Endothelial cell of umbilical vein (primary cell): ENCODE measurements at places on chromosomes 4 and X. TPM values are rescaled to one million over a fixed set of nuclear protein-coding genes. Genes with fewer than 3 reads are reported as not detected.

Gene DDX3X
- 28.7 and 48.5 TPM in 2 replicates for polyA plus RNA-seq

Gene NEUROG2
- polyA plus RNA-seq, result not detected in 2 replicates

Gene AVPR2
- not detected in 2 replicates for polyA plus RNA-seq

GRCh38 chr4:139419388-139419914, 34.5 kb upstream of the RAB33B start:
- peak; percentile 99 for DNase-seq

DNA sequence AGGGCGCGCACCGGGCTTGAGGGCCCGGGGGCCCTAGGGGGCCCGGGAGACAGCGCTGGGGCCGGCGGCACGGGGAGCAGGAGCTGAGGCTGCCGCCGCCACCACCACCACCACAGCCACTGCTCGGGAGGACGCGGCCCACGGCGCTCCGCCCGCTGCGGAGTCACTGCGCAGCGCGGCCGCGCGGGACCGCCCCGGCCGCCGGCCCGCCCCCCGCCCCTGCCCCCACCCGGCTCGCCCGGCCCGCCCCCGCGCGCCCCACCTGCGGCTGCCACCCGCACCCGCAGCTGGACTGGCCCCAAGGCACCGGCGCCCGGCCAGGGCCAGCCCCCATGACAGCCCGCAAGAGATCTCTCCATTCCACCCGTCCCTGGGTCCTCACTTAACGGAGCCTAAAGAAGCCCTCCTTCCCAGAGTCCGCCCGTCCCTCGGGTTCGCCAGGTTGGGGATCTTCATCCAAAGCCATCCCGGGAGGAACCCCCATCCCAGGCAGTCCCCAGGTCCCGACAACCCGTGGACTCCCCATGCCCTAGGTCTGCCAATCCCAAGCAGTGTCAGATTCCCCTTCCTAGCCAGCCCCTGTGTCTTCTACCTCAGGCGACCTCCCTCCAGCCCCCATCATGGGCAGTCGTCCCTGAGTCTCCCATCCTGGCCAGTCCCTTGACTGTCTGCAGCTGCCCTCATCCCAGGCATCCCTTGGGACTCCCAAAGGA, 40.0 kb upstream of the IQSEC2 start:
- DNase-seq, result no peak

DNA sequence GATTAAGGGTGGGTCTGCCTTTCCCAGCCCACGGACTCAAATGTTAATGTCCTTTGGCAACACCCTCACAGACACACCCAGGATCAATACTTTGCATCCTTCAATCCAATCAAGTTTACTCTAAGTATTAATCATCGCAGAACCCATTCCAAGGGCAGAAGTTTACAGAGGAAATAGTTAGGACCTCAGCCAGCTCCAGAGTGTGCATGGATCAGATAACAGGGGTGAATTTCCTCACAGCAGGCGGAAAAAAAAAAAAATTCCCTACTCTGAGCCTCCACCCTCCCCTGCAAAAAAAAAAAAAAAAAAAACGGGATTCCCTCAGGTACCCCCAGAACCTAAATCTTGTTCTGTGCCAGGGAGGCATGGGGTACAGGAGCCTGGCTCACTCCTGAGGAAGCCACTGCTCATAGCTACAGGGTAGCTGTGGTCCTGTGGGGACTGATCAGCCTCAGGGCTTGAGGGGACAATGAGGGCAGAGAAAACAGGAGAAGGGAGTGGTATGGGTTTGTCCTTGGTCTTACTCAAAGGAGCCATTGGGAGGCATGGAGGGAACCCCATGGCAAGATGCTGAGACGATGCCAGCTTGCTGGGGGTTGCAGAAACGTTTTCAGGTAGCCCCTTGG, 113.0 kb downstream of the DHRSX start:
- peak; percentile 75 for DNase-seq

GRCh38 chr4:44927399-44928380, 201.3 kb upstream of the GNPDA2 start:
- DNase-seq, result peak; percentile 2

DNA sequence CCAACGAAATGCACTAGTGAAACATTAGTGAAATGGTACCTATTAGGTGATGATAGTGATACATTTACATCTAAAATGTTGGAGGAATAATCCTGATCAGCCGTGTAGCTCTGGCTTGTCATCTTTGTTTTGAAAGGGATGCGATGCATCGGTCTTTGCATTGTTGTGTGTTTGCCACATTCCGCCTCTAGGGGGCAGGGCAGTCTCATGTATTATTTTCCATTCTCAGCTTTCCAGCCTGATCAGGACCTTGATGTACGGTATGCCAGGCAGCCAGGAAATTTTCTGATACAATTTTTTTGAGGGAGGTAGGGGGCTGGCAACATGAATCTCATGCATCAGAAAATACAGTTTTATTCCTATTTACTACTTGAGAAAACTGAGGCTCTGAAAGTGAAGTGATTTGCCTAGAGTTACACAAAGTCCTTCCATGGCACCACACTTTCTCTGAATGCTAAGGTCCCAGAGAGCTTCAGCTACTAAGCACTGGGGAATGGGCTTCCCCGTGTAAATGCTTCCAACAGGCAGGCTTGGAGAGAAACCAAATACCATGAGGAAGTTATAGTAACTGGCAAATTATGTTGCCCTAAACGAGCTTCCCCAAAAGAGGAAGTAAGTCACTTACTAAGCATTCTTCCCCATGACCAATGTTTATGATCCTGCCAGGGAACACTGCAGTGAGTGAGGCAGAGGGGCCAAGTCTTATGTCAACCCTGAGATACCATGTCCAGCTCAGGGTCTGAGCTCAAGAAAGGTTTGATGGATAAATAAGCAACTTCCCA, 31.8 kb upstream of the IQSEC2 start:
- peak; percentile 56 for DNase-seq

GRCh38 chr4:3870567-3870962, 104.4 kb downstream of the ADRA2C start:
- no peak for DNase-seq

GRCh38 chr4:174110180-174110579, 173.3 kb downstream of the FBXO8 start:
- no peak for DNase-seq

DNA sequence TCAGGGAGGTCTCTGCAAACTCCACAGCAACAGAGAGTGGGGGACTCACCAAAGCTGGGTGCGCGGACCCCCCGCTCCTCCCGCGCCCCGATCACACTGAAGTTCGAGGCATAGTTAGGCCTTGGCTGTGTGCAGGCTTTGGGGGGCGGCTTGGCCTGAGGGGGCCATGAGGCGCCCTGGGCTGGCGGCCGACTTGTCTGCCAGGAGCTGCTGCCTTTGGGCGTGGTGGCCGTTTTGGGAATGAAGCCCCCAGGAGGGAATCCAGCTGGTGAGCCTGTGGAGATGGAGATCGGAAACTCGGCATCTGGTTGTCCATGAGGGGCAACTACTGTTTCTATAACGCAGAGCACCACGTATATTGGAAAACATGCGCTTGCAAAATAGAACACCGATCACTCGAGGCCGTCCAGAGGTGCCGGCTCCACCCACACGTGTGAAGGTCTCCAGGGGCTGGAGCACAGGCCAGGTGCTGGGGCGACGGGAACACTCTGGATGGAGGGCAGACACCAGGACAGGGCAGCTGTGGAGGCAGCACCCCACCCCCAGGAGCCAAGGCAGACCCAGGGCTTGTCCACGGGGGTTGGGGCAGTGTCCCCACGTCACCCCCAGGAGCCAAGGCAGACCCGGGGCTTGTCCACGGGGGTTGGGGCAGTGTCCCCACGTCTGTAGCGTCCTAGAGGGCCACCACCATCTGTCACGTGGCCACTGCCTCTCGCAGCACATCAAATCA, 25.9 kb upstream of the CPLX1 start:
- no peak for DNase-seq

GRCh38 chrX:70444326-70444945, at the start of gene DLG3:
TSS of gene DLG3 (plus strand) at chrX:70444835. CDS start at chrX:70445202, 367 bp downstream.
- no peak for DNase-seq

DNA sequence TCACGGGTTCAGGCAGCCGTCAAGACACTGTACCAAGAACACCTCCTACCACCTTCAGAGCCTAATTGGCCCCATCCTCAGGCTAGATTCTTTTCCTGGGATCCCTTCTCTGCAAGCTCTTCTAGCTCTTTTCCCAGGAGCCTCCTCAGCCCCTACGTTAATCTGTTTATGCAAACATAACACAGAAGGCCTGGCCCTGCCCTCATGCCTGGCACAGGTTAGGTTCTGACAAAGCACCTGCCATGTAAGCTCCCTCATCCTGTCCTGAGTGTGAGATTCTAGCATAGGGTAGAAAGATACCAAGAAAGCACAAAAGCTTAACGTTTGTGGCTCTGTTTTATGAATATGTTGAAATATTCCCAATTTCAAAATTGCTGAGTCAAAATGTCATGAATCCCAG, 93.6 kb downstream of the IRF2 start:
- DNase-seq, result no peak
